GM19239 (cell line): ENCODE measurements at places on chromosomes 4 and X.

DNA sequence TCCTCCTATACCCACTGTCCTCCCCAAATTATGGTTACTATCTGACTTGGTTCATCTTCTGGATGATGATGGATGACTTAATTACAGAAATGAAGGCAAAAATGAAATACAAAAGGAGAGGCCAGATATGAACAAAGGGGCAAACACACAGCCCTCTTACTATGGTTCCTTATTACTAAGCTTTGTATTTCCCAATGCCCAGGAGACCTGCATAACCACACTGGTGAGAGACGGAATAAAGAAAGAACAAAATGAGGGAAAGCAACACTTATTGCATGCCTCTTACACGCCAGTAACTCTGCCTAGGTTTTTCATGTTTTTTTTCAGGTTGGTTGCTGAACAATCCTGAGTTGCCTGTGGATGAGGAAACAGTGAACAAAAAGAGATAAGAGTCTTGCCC, 120.5 kb downstream of the SLC10A7 start:
- DNase-seq = no peak

DNA sequence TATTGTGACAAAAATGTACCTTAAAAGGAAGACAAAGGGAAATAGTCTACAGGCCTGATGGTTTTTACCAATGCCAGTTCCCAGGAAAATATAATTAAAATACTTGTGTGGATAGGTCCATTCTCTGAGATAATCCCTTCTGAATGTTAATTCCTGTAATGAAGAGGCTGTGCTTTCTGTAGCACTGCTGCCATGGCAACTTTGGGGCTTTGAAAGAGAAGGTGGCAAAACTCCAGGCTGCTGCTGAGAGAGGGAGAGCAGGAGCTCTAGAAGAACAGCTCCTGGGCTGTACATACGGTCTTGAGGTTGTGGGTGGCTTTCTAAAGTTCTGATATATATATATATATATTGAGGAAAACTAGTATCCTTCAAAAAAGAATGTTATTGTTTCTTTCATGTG, 125.4 kb downstream of the PDLIM5 start:
- DNase-seq = no peak

GRCh38 chr4:74362347-74362746, 2.6 kb upstream of the EREG start:
- DNase-seq = no peak

- no peak for DNase-seq
Measured at GRCh38 chrX:117752745-117753144, 363.9 kb downstream of the KLHL13 start.

DNA sequence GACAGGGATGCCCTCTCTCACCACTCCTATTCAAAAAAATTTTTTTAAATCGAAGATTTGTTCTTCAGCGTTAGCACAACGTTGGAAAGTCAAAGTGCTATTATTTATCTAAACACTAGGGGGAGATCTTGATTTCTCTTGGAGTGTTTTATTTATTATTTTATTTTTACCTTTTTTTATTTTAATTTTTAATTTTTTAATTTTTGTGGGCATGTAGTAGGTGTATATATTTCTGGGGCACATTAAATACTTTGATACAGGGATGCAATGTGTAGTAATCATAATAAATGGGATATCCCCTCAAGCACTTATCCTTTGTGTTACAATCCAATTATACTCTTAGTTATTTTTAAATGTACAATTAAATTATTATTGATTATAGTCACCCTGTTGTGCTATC, 37.4 kb upstream of the SLC10A4 start:
- DNase-seq = no peak

GRCh38 chrX:149198980-149199732, 305.9 kb downstream of the IDS start:
- no peak for DNase-seq

DNA sequence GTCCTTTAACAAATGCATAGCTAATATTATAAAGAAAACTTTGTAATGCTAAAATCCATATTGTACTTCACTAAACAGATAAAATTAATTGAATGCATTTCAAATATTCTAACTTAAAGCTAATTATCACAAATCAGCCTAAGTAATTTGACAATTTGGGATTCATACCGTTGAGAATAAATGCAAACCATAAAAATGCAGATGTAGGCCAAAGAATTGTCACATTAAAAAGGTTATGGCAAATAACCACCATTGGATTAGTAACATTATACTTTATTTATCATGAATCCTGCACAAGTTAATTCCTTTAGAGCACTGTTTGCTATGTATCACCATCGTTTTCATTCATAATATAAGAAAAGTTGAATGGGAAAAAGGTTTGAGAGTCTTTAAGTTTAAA, 301.0 kb downstream of the LDB2 start:
- DNase-seq = no peak

- no peak for DNase-seq
Measured at GRCh38 chr4:6425336-6425735, 47.1 kb downstream of the PPP2R2C start.

DNA sequence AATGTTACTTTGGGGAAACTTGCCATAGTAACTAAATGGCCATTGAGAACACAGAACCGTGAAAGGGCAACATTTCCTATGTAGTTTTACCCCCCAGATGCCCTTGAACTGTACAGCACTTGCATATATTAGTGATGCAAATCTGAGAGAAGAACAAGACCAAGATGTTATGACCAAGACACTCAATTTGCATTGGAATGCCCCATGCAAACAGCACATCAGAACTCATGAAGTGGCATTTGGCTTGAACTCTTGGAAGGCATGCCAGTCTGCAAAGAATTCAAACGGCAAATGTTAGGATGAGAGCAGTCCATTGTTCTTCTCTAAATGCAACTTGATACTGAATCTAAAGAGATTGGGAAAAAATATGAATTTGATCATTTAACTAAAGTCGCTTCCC, 139.4 kb upstream of the CXorf66 start:
- DNase-seq = no peak

GRCh38 chrX:21479695-21480270, 105.6 kb downstream of the CNKSR2 start:
- DNase-seq = no peak

DNA sequence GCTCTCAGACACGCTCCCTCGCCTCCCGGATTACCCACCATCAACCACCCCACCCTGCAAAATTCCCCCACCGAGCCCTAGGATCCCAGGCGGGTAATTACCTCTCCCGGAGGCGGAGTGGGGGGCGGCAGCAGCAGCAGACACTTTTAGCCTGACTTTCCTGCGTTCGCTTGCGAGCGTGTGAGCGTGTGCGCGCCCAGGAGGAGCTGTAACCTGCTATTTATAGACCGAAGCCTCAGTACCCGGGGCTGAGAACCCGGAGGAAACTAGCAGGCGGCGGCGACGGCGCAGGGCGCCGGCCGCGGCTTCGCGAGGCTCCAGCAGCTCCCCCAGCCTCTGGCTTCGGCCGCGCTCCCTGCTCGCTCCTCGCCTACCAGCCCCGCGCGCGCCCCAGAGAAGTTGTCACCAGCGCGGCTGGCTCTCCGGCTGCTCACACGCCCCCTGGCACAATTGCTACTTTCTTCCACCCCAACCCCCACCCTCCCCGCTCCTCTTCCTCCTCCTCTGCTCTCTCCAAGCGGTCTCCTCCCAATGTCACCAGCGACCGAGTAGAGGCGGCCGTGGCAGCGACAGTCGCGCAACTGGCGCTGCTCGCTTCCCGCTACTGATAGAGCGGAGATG, at the start of gene INPP4B:
Gene INPP4B, minus strand, starts transcription at position 194 of the 621 bp plus-strand sequence.
- no peak for DNase-seq

GRCh38 chr4:73653695-73654106, 33.5 kb upstream of the RASSF6 start:
- peak; percentile 27 for DNase-seq

GRCh38 chrX:19678941-19679340, 163.6 kb upstream of the MAP3K15 start:
- no peak for DNase-seq

DNA sequence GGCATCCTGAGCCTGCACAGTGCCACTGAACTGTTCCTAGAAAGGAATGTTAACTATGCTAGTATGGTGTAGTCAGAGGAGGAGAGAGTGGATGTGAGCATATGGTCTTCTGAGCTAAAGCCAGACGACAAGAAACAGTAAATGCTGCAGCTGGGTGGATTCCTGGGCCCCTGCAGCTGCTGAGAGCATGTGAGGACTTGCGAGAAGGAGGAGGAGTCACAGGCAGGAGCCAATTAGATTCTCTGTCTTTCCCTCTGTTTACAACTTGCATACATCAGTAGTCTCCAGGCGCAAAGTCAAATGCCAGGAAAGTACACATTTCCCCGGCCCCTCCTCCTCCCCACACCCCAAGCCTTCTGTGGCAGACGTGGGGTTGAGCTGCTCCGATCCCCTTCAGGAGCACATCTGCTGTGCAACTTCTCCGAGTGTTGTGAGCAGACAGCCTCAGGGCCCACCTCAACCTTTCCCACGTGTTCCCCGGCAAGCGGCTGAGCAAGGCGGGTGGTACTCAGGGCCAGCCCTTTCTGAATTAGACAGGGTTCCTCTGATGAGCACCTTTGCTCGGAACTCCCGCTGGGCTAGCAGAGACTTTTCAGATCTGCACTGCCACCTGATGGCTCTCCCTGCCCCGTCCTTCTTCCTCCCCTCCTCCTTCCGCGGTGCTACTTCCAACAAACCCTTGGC, 108.7 kb upstream of the ATP6AP2 start:
- DNase-seq = no peak

GRCh38 chr4:68183417-68183816, 53.7 kb upstream of the TMPRSS11F start:
- no peak for DNase-seq

DNA sequence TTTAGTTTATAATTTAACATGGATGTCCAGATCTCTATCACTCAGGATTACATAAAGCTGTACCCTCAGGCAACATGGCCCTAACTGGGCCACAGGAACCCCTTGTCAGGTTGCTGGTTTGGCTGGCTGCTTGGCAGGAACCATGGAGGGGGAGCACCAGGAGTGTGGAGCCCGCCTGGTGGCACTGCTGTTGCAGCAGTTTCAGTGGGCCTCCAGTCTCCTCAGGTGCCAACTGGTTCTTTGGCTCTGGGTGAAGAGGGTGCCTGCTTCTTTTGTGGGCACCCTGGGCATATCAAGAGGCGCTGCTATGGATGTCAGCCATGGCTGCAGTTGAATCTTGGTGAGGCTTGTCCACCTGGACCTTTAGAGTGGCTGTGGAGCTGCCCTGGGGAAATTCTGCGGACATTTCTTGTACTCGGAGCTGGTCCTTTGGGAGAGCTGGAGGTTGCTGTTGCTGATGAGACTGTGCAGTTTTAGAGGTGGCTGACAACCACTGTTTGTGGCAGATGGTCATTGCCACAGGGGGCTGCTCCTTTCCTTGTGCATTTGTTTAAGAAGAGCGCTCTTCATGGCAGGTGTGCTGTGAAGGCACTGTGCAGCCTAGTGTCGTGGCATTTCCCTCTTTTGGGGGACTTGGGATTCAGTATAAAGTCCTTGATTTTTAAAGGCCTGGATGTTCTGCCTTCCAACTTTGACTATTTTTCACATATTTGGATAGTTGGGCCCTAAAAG, 10.3 kb upstream of the SMIM14 start:
- DNase-seq = no peak

DNA sequence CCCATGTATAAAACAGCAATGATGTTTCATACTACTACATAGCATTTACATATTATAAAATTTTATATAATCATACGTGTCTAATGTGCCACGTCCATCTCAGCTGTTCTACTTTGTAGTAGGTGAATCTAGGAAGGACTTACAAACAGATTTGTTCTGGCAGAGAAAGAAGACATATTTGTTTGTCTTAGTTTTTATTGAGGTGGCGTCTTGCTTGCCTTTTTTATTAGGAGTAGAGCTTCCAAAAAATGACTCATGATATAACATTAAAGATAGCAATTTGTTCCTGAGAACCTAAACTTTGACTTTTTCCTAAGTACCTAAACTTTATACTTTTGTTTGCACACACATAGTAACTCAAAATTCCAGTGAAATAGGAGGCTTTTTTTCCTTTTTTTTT, 64.6 kb downstream of the CLDN22 start:
- no peak for DNase-seq

DNA sequence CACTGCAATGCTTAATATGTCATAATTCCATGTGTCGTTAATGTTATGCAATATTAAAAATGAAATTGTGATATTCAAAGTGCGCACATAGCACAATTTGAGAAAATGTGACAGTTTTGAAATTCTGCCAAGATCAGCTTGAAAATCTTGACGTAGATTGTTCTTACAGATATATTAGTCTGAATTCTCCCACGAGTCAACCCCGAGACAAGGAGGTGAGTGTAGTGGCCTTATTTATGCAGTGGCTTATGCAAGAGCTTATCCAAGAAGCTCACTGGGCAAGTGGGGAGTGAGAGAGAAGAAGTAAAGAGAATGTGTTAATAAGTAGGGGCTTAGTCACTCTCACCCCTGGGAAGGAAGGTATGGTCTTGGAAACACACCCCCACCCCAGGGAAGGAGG, 286.1 kb upstream of the STS start:
- DNase-seq = no peak

- no peak for DNase-seq
Measured at GRCh38 chrX:80513625-80514024, 93.4 kb downstream of the TENT5D start.

DNA sequence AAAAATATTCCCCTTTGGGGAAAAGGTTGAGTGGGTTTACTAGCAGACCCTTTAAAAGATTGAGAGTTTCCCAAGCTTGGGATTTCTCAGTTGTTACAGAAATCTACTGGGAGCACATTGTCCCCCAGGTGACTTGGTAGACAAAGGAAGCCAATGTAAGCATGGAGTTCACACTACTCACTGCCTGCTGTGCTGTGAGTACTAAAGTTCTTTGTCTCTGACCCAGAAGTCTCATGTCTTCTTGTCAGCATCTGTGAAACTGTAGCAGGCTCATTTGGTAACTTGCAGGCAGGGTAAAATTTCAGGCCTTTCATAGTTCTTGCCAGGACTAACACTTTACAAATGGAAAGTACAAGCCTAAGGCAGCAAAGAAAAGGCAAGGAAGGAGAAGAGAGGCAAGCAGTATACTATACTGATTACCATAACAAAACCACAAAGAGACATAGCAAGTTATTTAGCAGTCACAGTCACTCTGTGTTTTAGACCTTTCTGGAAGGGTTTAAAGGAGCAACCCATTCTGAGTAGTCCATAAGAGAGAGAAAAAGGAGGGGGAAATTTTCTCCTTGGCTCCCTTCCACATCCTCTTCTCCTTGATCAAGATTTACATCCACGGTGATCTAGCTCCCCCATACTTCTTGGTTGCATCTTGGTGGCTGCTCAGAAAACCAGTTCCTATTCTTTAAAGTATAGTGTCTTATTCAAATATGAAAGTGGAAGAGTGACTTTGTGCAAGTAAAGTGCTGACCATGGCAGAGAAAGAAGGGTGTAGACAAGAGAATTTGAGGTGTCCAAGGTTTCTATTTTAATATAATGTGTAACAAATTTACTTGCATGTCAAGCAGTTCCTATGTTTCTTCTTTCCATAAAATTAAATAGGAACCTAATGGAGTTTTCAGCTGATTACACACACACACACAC, 160.0 kb upstream of the PDE5A start:
- no peak for DNase-seq

- no peak for DNase-seq
Measured at GRCh38 chrX:13821738-13822137, 4.8 kb upstream of the GPM6B start.
